ENCODE measurements at places on chromosomes 2 and 18.
A peak's percentile ranks its signal among the peaks of the same experiment; 100 is the strongest.

DNA sequence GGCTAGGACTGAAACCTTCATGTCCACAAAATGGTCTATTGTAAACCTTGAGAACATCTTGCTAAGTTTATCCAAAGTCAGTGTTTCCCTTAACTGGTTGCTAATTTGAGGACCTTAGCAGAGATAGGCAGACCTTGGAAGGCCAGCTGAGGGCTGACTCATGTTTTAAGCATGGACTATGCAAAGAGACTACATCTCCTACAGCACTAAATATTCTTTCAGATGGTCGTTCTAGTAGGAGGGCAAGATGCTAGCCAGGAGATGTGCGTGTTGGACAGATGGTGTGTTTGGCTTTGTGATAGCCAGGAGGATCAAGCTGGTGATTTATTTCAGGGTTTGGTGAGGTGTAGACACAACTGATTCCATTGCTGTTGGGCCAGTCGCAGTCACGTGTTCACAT lies 75.8 kb downstream of the NRP2 start:
- DNase-seq: no peak

DNA sequence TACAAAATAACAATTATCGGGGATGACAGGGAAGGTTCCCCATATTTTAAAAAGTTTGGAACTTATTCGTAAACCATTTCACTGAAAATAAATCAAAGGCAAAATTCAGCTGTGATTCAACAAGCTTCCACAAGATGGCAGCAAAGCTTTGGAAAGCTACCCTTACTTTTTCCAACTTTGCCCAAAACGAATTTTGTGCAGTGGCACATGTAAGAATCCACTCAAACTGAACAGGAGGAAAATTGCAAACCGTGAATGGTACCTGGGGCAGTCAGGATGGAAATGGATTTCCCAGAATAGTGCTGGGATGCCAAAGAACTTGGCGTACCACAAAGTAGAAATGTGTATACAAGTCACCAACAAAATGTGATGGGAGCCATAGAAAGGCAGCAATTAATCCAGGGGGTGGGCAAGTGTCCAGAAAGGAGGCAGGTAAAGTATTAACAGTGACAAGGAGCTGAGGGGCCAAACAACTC lies 10.7 kb downstream of the RPL31 start:
- DNase-seq: no peak

DNA sequence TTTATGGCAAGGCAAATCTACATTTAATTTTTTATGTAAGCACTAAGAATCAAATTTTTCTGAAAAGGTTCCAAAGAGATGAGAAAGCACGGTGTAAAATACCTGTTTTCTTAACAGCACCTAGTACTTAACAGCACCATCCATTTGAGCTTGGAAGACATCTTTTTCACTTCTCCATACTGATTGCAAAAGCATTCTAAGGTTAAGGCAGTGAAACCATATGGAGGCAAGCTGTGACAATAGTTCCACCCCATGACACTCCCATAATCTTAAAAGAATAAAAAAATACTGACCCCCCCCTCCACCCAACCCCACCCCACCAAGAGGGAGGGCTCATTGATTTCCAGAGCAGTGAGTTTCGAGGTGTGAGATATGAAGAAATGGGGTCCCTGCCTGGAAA lies 60.6 kb downstream of the ZCCHC2 start:
- DNase-seq: no peak

DNA sequence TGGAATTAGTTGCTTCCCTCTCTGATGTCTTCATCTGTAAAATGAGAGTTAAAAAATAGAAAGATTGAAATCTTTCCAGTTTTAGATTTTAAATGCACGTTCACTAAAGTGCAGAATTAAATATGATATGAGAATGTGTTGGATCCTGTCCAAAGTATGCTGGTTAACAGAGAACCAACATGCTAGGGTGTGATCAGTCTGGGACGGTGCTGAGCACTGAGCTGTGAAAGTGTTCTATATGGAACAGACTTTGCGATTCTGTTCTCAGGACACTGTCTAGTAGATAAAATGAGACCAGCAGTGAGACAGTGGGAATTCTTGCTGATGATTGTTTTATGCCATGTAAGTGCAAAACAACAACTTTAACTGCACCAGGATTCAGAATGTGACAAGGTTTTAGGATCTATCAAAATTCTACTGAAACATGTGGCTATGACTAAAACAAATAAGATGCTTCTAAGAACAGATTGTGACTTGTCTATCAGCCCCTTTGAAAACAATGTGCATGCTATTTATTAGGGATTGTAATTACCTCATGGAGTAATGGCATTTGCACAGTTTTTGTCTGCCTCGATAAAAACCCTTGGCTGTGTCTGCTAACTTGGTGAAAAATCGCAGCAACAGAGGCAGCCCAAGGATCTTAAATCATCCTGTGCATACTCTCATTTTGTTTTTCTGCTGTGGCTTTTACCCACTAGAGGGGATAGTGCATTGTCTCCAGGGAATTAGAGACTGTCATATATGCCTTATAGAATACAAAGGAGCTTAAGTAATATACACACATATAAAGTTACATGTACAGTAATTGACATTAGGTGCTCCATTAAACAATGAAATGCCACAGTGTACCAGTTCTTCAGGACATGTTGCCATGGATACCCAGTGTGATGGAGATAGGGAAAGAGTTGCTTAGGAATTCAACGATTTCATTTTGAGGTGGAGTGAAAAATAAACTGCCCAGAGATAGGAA lies 55.1 kb downstream of the MAP3K20 start:
- peak; percentile 47 for DNase-seq

GRCh38 chr2:63257473-63257872 lies 206.8 kb downstream of the OTX1 start:
- no peak for DNase-seq

Measured in HAP-1 (cell line).